ENCODE measurements at places on chromosomes 12 and 14.

GRCh38 chr14:39499514-39499913 lies 67.3 kb upstream of the FBXO33 start:
- DNase-seq = no peak

GRCh38 chr14:53350866-53351265 lies 197.7 kb upstream of the DDHD1 start:
- no peak for DNase-seq

DNA sequence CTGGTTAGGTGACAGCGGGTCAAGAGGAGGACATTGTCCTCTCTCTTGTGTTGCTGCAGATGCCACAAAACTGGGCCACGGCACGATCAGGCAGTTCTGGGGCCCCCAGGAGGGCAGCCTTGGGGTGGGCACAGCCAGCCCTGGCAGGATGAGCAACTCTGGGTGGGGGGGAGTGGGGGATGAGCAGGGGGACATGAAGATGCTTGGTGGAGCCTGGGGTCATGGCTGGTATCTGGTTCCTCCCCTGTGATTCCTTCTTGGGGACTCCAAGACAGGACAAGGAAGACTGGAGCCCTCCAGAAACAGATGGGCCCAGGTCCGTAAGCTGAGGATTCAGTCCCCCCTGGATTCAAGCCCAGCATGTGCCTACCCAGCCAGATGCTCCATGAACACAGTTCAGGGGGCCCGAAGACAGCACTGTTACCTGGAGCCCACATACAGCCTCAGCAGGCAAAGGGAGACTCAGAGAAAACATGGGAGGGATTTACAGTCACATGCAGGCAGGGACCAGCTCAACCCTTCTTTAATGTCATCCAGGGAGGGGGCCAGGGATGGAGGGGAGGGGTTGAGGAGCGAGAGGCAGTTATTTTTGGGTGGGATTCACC lies 10.4 kb downstream of the SERPINA1 start:
- DNase-seq = no peak

GRCh38 chr14:20719777-20720176 lies 25.9 kb upstream of the EDDM3A start:
- DNase-seq = no peak

DNA sequence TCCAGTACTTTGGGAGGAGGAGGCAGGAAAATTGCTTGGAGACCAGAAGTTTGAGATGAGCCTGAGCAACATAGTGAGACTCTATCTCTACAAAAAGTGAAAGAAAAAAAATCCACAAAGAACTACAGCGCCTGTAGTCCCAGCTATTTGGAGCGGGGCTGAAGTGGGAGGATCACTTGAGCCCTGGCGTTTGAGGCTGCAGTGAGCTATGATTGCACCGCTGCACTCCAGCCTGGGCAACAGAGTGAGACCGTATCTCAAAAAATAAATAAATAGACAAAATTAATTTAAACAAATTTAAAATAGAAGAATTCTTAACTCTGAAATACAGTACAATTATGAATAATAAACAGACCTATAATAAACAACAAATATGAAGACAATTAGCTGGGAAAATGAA lies 40.9 kb downstream of the ATL1 start:
- no peak for DNase-seq

DNA sequence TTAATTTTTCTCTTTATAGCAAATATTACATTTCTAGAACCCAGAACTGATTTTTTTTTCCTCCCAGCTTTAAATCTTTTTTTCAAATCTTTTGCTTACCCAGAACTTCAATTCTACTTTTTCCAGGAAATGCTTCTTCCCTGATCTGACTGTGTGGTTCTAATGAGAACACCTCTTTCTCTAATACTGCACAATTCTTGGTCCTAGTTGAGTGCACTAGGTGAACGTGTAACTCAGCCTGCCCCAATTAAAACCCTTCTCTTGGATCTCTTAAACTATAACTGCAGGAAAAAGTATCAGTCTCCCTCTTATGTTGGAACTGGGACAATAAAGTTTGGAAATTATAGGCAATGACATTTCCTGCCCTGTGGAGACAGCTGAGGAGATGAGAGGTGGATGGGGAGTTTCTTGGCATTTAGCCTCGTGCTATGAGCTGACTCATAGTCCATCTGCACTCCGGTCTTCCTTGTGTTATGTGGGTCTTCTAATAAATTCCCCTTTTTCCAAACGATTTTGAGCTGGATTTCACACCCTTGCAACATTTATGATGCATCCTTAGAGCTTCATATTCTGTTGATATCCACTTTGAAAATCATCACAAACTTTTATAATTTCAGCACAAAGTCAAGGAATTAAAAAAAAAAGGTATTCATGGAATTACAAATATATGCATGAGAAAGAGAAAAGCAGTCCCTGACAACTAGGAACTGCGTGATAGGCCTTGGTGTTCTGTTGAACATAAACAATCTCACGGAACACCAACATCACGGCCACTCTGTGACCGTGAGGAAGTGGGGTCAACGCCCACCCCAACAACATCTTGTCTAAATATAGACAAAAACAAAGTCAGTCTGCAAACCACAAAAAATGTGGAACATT lies 52.4 kb downstream of the BRMS1L start:
- DNase-seq = no peak

GRCh38 chr12:12926571-12927071 lies 25.3 kb downstream of the GPRC5D start:
- no peak for DNase-seq

GRCh38 chr12:44523828-44524227 lies 352.3 kb downstream of the NELL2 start:
- DNase-seq = no peak

GRCh38 chr12:55681142-55682077 lies 26.3 kb downstream of the ITGA7 start:
- no peak for DNase-seq

DNA sequence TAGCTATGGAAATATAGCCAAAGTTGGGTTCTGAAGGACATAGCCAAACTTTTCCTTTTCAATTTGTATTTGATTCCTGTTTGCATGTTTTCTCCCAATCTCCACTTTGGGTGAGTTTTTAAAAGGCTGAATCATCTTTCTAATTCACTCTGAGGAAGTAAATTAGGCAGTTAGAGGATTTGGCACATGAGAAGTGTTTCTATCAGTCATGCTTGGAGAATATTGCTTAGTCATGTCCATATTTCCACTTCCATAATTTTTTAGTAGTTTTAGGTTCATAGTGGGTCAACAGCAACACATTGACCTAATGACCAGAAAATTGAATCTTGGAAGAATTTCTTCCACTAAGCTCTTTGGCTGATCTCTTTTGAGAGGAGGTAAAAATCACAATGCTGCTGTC lies 21.8 kb downstream of the IRAK3 start:
- no peak for DNase-seq

GRCh38 chr12:75706786-75707605 lies 195.6 kb upstream of the KRR1 start:
- DNase-seq = no peak

- DNase-seq = no peak
These were observed 54.6 kb downstream of the NCOR2 start for GRCh38 chr12:124512667-124513296.

DNA sequence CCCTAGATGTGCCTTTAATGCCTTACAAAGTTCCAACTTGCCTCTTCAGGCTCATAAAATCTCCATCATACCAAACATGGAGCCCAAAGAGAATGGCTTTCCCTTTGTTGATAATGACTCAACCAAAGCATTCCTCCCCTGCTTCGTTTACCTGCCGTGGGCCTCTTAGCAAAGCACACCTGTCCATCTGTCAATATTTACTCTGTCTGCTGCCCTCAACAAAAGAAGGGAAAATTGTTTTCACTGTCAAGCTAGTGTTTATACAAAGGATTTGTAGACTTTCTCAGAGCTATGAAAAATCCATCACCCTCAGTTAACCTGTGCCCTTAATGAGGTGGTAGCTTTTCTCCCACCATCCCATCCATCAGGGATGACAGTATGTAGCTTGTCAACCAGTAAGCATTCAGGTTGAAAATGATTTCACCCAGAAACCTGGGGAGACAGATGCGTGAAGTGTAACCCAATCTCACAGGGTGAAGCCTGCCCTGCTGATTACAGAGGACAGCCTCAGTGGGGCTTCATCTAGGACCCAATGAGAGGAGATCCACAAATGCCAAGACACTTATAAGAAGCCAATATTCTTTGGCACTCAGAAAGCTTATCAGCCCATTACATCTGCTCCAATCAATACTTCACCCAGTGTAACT lies 278.1 kb downstream of the NUAK1 start:
- DNase-seq = no peak

DNA sequence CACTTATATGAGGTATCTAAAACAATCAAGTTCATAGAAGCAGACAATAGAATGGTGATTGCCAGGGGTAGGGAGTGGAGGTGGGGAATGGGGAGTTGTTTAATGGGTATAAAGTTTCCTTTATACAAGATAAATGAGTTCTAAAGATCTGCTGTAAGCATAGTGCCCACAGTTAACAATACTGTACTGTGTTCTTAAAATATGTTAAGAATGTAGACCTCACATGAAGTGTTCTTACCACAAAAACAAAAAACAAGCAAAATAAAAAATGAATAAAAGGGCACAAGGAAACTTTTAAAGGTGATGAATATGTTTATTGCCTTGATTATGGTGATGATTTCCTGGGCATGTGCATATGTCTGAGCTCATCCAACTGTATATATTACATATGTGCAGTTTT lies 211.8 kb downstream of the MSRB3 start:
- DNase-seq = no peak

GRCh38 chr12:58657190-58657589 lies 263.1 kb downstream of the LRIG3 start:
- no peak for DNase-seq

DNA sequence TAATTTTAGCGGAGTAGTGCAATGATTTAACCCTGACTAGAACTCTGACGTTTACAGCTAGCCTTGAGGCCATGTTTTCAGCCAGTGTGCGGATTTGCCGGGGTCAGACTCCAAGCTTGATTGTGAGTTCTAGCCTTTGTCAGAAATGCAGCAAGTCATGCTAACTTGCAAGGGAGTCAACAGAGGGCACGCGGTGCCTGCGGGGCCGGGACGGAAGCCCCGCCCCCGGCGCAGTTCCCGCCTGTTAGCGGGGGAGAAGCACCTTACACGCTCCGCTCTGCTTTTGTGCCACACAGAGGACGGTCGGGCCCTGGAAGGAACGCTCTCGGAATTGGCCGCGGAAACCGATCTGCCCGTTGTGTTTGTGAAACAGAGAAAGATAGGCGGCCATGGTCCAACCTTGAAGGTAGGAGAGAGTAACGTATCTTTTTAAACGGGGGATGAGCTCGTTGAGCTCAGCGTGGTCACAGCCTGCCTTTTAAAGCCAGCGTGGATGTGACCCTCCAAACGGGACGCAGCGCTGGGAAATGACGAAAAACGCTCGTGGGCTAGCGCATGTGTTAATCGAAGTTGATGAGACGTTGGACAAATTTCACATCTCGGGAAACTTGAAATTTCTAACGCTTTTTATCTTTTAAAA lies 14.8 kb upstream of the EID3 start:
- DNase-seq = peak; percentile 88

DNA sequence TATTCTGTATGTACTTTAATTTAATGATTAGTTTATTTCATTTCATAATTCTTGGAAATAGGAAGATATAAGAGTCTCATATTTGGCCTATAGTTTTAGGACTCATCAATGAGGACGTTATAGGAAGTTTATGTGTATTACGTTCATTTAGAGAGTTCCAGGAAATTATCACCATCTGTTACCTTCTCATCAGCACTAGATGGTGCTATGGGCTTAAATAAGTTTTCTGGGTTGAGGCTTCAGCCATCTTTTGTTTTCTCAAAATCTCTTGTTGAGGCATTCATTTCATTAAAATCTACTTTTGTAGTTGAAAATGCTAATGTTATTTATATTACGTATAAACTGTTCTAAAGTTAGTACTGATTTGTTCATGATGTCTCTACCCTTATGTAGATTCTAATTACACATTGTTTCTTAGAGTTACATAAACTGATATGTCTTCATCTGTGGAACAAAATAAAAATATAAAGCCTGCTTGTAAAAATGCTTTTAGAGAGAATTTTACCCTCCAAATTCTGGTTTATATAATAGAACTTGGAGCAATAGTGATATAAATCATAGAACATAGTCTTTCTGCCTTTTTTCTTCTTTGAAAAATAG lies 89.2 kb downstream of the CFAP54 start:
- DNase-seq = no peak

- DNase-seq = no peak
These were observed 42.5 kb downstream of the SPRING1 start for GRCh38 chr12:116695464-116695725.

DNA sequence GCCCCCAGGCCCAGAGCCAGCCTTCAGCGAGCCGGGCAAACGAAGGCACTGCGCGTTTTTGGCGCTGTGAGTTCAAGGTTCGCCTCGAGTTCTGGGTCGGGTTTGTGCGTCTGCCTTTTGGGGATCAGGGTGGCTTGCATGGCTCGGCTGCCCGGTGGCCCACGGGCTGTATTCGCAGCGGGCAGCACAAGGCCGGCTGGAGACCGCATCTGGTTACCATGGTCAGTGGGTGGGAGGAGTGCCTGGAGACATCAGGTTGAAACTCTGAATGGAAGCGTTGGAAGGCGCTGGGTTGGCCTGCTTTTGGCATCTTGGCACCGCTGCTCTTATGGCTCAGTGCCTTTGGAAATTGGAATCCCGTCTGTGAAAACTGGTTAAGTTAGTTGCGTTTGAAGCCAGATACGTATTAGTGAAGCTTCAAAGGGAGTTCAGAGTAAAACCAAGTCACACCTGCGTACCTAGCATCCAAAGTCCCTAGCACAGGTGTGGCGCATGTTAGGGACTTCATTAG lies 50.9 kb downstream of the SNAPC1 start:
- no peak for DNase-seq

DNA sequence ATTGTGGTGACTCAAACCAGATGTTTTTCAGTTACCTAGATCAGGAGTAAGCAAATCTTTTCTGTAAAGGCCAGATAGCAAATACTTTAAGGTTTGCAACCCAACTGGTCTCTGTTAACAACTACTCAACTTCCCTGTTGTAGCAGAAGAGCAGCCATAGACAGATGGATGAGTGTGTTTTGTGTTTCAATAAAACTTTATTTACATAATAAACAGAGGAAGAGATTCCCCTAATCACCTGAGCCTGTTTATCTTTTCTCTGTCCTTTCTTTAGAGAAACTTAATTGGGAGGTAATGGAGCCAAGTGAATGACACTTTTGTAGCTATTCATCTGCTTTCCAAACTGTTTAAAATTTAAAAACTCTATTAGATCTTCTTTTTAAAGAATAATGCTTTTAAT lies 365.1 kb downstream of the IPO8 start:
- no peak for DNase-seq

- DNase-seq = no peak
These were observed 23.5 kb downstream of the LRCOL1 start for GRCh38 chr12:132586929-132587328.

DNA sequence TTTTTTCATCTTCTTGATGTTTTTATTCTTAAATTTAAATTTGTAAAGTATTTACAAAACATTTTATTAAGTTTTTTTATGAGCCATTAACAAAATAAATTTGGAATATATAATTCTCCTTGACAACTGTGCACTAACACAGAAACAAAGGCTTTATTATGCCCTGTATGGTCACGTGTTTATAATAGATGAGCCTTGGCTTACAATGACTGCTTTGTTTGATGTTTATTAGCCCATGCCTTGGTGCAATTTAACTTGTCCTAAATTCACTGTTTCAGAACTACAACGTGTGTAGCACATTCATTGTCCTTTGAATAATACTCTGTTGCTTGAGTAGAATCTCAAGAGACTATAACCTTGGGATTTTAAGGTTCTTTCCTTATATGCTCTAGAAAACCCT lies 59.8 kb downstream of the CNTN1 start:
- DNase-seq = no peak

GRCh38 chr12:120466560-120467315 lies 2.8 kb downstream of the SRSF9 start:
- DNase-seq = peak; percentile 63
